ENCODE measurements at places on chromosomes 3 and 15. TPM values are rescaled to one million over a fixed set of nuclear protein-coding genes. Genes with fewer than 3 reads are reported as not detected.

TMF1 gene
- total RNA-seq = 20.6 TPM

GPR62 gene
- 0.46 TPM for total RNA-seq

PLA2G4F gene
- total RNA-seq = 0.16 TPM

JAGN1 gene
- total RNA-seq = 25.6 TPM

PRKAR2A gene
- total RNA-seq = 45.1 TPM

IGF2BP2 gene
- total RNA-seq = 133 TPM

SPATA12 gene
- 0.39 TPM for total RNA-seq

FSD2 gene
- not detected for total RNA-seq

THSD4 gene
- total RNA-seq = 8.2 TPM

ANKRD34C gene
- total RNA-seq = not detected

PIERCE2 gene
- total RNA-seq = 1.6 TPM

GHSR gene
- total RNA-seq = not detected

GREM1 gene
- 0.71 TPM for total RNA-seq

SKOR1 gene
- total RNA-seq = 0.11 TPM

C15orf62 gene
- 0.72 TPM for total RNA-seq

SLC28A2 gene
- total RNA-seq = not detected

TMIE gene
- 0.57 TPM for total RNA-seq

C3orf85 gene
- not detected for total RNA-seq

FEZF2 gene
- not detected for total RNA-seq

ZNF80 gene
- total RNA-seq = not detected

RBP2 gene
- not detected for total RNA-seq

HRH1 gene
- not detected for total RNA-seq

MAP1A gene
- 1.1 TPM for total RNA-seq

ARHGEF26 gene
- 12.8 TPM for total RNA-seq

GOLGA6L9 gene
- total RNA-seq = 7.3 TPM

LRRC15 gene
- 0.07 TPM for total RNA-seq

RASSF1 gene
- 13.2 TPM for total RNA-seq

TLR9 gene
- not detected for total RNA-seq

NKTR gene
- 82.3 TPM for total RNA-seq

SCN11A gene
- 0.27 TPM for total RNA-seq

UBE3A gene
- 120 TPM for total RNA-seq

CLSTN2 gene
- total RNA-seq = 0.32 TPM

C3orf20 gene
- total RNA-seq = not detected

Data from WTC11 (cell line).